Activated naive CD8-positive, alpha-beta T cell treated with anti-CD3 and anti-CD28 coated beads for 36 hours (primary cell): ENCODE measurements at places on chromosomes 2 and 18.

DNA sequence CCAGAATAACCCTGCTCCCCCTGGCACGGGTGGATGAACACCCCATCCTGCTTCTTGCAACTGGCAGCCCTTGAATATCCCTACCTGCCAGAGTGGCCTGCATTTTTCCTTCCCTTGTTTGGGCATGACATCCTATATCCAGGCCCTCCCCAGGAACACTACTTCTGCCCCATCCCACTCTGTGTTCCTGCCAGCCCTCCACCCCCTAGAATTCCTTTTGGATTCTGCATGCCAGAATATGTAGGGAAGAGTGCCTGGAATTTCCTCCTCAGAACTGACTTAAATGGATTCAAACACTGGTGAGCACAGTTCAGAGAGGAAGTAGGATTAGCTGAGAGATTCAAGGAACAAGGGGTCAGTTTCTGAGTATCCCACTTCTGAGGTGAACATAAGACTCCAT, 123.5 kb upstream of the PELI1 start:
- DNase-seq, result no peak

- no peak for DNase-seq
These were observed 128.0 kb upstream of the TACR1 start for GRCh38 chr2:75327334-75327733.

DNA sequence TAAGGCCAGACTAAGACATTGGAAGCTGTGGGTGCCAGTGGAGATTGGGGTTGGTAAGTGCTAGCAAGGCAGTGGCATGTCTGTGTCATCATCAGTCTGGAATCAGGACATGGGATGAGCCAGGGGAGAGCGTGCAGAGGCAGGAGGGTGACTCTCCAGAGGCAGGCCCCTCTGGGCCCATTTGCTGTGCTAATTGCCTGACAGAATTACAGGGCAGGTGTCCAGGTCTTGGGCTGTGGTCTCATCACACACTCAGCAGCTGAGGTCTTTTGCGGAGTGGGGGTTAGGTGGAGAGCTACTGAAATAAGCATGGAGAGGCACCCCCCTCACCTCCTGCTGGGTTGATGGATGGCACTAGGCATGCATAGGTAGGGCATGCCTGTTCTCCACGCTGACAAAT, 57.4 kb downstream of the CELF4 start:
- no peak for DNase-seq

DNA sequence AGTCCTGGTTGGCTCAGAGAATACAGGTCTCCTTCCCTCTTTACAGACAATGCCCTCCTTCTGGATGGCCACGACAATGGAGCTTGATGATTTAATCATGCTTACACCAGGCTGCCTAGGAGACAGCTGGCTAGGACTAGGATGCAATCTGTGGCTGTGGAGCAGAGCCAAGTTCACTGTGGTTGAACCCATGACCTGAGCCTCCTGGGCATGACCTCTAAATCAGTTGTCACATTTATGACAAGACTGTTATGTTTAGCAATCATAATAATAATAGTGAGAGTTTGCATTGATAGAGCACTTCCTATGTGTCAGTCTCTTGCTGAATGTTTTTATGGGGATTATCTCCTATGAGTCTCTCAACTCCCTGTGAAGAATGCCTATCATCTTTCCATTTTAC, 244.1 kb downstream of the ICOS start:
- DNase-seq, result no peak

- no peak for DNase-seq
These were observed 21.0 kb upstream of the TGFA start for GRCh38 chr2:70574618-70575017.

- peak; percentile 74 for DNase-seq
These were observed 42.9 kb downstream of the HDLBP start for GRCh38 chr2:241272303-241273209.

DNA sequence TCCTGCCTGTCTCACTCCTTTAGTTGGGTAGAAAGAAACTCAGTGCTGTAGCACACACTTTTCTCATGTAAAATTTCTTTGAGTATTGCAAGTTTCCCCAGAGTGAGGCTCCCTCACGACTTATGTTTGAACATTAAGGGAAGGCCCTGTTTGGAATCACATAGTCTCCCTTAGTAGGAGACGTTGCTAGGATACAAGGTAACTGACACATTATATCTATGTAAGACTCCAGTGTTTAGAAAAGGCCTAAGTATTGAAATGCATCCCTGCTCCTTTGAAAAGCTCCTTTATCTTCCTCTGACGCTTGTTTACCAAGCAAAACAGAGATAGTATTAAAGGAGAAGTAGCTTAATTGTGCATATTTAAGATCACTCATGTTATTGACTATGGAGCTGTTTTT, 248.2 kb downstream of the PHLPP1 start:
- DNase-seq, result no peak

DNA sequence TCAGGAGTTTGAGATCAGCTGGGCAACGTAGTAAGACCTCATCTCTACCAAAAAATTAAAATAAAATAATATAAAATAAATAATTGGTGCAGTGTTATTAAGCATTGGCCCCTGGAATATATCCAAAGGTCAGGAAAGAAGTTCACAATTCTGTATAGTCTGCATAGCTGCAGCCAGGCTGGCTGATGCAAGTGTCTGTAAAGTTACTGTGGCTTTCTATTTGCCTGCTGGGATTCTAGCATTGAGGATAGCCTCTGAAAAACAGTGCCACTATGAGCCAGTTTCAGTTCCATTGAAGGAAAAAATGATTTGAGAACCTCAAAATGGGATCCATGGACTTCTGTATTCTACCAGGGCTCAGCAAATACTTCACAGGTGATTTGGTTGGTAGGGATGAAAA, 208.6 kb downstream of the PARD3B start:
- DNase-seq, result no peak

GRCh38 chr2:205764270-205764746, 82.0 kb downstream of the NRP2 start:
- DNase-seq, result no peak

GRCh38 chr18:5444847-5445246, 99.0 kb downstream of the EPB41L3 start:
- no peak for DNase-seq

DNA sequence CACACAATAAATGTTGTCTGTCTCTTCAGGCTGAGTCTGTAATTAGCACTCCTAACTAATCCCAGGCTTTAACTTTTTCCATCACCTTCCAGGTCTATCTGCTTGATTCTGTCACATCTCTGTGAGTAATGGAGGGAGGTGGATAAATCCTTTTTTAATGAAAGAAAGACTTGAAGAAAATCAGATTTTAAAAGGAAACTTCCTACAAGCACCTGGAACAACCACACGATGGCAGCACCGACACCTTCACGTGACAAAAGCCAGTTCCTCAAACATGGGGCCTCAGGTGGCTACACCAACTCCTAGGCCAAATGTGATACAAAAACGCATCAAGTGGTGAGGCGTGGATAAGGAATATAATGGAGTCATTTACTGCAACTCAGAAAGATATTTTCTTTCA, 41.8 kb downstream of the TGFBRAP1 start:
- DNase-seq, result peak; percentile 13

- no peak for DNase-seq
These were observed 73.4 kb upstream of the ID2 start for GRCh38 chr2:8608411-8608954.

GRCh38 chr2:181164699-181165098, 184.3 kb downstream of the UBE2E3 start:
- DNase-seq, result no peak

GRCh38 chr2:191145769-191146471, 4.9 kb downstream of the STAT4 start:
- DNase-seq, result no peak

GRCh38 chr2:200455958-200456421, 53.9 kb downstream of the KCTD18 start:
- no peak for DNase-seq

- DNase-seq, result no peak
These were observed 61.4 kb downstream of the LHCGR start for GRCh38 chr2:48694149-48694548.

DNA sequence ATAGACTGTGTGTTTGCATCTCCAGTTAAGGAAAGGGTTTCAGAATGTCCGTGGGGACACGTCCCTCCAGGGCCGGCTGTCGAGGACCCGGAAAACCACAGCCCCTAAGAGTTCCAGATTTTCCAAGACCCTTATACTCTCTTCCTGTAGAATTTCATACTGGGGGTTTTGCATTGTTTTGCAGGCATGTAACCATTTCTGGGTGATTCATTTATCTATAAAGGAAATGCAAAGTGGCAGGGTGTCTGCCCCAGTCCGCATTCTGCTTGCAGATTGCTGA, 8.5 kb downstream of the SP9 start:
- no peak for DNase-seq

- no peak for DNase-seq
These were observed 41.3 kb downstream of the COL4A3 start for GRCh38 chr2:227205701-227206100.

DNA sequence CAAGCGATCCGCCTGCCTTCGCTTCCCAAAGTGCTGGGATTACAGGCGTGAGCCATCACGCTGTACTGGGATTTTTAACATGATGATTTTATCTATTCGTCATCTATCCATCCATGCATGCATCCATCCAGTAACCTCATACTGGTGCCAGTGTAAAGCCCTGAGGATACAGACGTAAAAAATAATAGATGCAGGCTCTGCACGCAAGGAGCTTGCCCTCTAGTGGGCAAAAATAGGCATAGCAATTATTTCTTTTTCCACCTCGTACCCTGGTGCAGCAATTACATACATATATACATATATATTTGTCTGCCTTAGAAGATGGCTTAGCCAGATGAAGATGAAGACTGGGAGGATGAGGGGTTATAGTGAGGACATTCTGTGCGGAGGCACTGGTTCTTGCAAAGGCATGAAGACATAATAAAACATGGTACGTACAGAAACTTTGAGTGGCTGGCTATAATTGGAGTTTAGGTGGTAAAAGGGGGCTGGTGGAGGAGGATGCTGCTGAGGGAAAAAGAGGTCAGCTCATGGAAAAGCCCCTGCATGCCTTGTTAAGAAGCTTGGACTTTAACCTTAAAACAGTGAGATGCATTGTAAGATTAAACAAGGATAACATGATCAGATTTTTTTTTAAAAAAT, 19.6 kb upstream of the RPIA start:
- DNase-seq, result no peak

- no peak for DNase-seq
These were observed 28.8 kb downstream of the CTDP1 start for GRCh38 chr18:79708412-79708811.

DNA sequence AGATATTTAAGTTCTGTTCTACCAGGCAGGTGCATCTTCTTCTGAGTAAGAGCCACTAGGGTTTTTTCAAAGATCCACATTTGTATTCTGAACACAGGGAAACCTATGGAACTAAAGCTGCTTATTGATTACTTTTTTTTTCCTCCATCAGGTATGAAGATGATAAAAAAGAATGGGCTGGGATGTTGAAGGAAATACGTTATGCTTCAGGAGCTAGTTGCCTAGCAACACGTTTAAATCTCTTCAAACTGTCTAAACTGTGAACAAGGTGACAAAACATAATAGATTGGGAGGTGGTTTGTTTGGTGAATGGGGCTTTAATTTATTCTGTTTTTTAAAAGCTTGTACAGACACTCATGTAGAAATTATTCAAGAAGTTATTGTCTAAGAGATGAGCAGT, 15.9 kb downstream of the KLHL41 start:
- DNase-seq, result no peak
